ENCODE measurements at places on chromosomes 5 and 9. TPM values are rescaled to one million over a fixed set of nuclear protein-coding genes. Genes with fewer than 3 reads are reported as not detected.

DNA sequence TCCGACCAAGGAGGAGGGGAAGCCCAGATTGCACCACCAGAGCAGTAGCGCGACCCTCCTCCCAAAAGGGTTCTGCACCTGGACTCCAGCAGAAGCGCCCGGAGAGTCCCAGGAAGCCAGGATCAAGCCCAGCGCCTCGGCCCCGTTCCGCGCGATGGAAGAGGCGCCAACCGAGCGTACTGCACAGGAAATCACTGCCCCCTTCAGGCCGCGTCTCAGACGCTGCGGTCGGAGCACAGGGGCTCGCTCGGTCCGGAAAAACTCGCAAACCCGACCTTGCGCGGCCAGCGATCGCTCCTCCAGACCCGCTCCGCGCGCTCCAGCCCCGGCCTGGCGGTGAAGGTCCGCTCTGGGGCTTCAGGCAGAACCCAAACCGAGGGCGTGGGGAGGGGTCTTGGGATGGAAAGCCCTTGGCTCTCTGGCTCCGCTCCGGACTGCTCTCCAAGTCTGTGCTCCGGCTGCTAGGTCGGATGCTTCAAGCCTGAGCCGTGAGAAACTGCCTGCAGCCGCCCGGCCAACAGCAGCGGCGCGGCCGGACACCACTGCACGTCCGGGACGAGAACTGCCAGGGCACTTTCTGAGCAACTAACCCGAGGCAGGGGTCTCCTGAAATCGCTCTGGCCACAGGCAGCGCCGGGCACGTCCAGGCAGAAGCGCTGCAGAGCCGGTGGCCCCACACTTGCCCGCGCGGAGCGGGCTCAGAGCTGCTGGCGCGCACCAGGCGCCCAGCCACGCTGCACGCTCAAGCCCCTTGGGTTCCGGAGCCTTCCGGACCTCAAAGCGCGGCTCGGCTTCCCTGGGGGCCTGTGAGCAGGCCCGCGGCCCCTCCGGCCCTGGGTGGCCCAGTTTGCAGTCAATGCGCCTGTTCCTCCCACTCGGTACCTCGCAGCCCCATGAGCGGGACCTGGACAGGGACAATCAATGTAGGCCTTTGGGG, 1.3 kb downstream of the GABBR2 start:
- no peak overlapping the region for H3K4me3 ChIP-seq
- H3K27ac ChIP-seq, result no peak overlapping the region
- no peaks in the 10 kb centered on the region for H3K36me3 ChIP-seq
- H3K4me1 ChIP-seq, result peaks cover 5% of the 10 kb centered on the region
- DNase-seq, result peak; percentile 45
- peaks cover 80% of the 10 kb centered on the region for H3K27me3 ChIP-seq

GRCh38 chr5:56725711-56726411, 89.5 kb upstream of the MAP3K1 start:
- H3K4me1 ChIP-seq, result peaks cover 9% of the 10 kb centered on the region
- DNase-seq, result no peak
- no peak overlapping the region for H3K4me3 ChIP-seq
- H3K36me3 ChIP-seq, result no peaks in the 10 kb centered on the region
- H3K27me3 ChIP-seq, result peaks cover 16% of the 10 kb centered on the region

The MAMDC4 gene
- total RNA-seq, result 13.4 TPM

- H3K36me3 ChIP-seq, result no peaks in the 10 kb centered on the region
- DNase-seq, result no peak
- H3K4me1 ChIP-seq, result peaks cover 2% of the 10 kb centered on the region
- H3K27me3 ChIP-seq, result no peaks in the 10 kb centered on the region
- no peak overlapping the region for H3K4me3 ChIP-seq
- no peak overlapping the region for H3K27ac ChIP-seq
These were observed 265.5 kb downstream of the NDUFS4 start for GRCh38 chr5:53825926-53826325.

DNA sequence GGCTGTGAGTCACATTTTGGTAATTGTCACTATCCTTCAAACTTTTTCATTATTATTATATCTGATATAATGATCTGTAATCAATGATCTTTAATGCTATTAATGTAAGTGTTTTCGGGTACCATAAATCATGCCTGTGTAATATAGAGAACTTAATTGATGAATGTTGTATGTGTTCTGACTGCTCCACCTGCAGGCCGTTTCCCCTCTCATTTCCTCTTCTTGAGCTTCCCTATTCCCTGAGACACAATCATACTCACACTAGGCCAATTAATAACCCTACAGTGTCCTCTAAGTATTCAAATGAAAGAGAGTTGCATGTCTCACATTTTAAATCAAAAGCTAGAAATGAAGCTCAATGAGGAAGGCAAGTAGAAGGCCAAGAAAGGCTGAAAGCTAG, 420.9 kb upstream of the SGCD start:
- H3K27ac ChIP-seq, result no peak overlapping the region
- H3K4me1 ChIP-seq, result no peaks in the 10 kb centered on the region
- no peaks in the 10 kb centered on the region for H3K36me3 ChIP-seq
- no peak for DNase-seq
- H3K4me3 ChIP-seq, result no peak overlapping the region

The FBLL1 gene
- not detected for total RNA-seq

DNA sequence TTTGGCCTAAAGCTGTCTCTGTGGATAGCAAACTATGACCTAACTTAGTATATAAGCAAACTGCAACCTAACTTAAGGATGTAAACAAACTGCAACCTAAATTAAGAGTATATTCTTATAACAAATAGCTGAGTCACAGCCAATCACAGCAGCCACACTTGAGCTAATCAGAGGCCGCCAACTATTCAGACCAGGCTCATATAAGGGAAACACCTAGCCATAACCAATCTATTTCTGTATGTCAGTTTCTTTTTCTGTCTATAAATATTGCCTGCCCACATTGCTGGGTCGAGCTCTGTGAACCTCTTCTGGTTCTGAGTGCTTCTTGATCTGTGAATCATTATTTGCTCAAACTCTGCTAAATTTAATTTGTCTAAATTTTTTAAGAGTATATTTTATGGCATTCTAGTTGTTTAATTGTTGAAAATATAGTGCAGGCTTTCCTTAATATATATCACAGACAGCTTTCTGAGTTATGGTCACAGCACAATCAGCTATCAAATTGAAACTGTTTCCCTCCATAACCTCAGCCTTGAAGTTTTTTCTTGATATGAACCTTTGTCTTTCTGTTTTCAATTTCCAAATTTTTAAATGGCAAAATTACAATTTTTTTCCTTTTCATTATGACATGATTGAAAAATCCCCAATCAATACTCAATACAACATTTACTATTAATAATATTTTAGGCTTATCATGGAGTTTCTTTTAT, 327.1 kb upstream of the NUDT12 start:
- H3K4me1 ChIP-seq, result no peaks in the 10 kb centered on the region
- H3K36me3 ChIP-seq, result no peaks in the 10 kb centered on the region
- H3K27me3 ChIP-seq, result no peaks in the 10 kb centered on the region
- no peak overlapping the region for H3K27ac ChIP-seq
- H3K4me3 ChIP-seq, result no peak overlapping the region
- no peak for DNase-seq

DNA sequence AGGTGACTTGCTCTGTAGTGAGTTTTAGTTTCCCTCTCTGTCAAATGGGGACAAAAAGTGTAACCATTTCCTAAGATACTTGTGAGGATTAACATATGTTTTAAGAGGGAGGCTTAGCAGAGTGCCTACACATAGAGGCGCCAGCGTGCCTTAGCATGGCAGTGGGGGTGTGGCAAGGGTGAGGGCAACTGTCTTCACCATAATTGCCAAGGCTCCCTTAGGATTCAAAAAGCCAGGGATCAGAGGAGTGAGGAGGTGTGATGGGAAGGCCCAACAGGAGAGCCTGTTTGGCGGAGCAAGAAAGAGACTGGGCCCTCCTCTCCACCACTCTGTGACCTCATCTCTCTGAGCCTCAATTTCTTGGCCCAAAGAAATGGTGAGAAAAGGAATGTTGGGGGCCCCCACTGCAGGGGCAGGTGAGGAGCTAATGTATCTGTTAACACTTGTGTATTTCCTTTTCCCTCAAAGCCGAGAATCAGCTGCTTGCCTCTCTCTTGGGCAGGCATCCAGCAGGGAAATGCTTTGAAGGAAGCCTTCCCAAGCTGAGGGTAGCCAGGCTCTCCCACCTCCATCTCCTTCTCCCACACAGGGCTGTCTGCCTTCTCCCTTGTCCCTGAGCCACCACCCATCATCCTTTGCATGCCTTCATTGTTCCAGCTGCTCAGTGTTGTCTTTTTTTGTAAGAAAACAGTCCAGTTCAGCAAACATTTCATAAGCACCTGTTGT, 76.0 kb downstream of the DAB2IP start:
- H3K36me3 ChIP-seq, result no peaks in the 10 kb centered on the region
- DNase-seq, result no peak
- peaks cover 4% of the 10 kb centered on the region for H3K4me1 ChIP-seq
- peaks cover 8% of the 10 kb centered on the region for H3K27me3 ChIP-seq
- no peak overlapping the region for H3K27ac ChIP-seq
- no peak overlapping the region for H3K4me3 ChIP-seq

The MTAP gene
- total RNA-seq, result 44.9 TPM

DNA sequence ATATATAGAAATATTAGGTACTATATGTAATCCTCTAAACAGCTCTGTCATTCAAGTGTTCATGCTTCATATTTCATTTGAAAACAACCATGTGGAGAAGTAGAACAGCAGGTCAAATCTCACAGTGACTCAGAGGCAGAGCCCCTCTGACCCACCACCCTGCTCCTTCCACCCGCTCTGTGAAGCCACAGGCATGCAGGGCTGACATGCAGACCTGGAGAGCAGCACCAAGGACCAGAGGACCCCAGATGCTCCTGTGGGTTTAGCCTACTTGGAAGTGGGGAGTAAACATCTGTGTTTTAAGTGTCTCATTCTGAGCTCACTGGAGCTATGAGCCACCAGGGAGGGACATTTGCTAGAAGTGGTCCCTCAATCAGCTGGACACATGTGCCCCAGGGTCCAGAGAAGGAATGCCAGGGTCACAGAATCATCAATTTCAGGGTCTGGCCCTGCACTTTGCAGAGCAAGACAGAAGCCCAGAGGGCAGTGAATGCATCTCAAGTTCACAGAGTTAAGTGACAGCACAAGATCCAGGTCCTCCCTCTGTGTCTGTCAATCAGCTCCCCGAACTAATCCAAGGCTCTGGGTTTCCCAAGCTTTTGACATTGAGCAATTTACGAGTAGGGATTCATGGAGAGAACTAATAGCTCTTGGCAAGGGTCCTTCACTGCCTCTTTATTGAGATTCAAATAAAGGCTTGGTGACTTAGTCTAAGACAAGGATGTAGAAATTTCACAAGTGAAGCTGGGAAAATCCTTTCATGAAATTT, 441.1 kb downstream of the SEMA5A start:
- no peaks in the 10 kb centered on the region for H3K36me3 ChIP-seq
- no peak overlapping the region for H3K27ac ChIP-seq
- no peaks in the 10 kb centered on the region for H3K27me3 ChIP-seq
- no peak overlapping the region for H3K4me3 ChIP-seq
- no peaks in the 10 kb centered on the region for H3K4me1 ChIP-seq

The SPATA31D3 gene
- total RNA-seq, result not detected

GRCh38 chr5:143583409-143583808, 179.9 kb upstream of the NR3C1 start:
- no peak for DNase-seq
- H3K27me3 ChIP-seq, result no peaks in the 10 kb centered on the region
- no peak overlapping the region for H3K4me3 ChIP-seq
- peaks cover 55% of the 10 kb centered on the region for H3K4me1 ChIP-seq
- no peak overlapping the region for H3K27ac ChIP-seq
- peaks cover 14% of the 10 kb centered on the region for H3K36me3 ChIP-seq

DNA sequence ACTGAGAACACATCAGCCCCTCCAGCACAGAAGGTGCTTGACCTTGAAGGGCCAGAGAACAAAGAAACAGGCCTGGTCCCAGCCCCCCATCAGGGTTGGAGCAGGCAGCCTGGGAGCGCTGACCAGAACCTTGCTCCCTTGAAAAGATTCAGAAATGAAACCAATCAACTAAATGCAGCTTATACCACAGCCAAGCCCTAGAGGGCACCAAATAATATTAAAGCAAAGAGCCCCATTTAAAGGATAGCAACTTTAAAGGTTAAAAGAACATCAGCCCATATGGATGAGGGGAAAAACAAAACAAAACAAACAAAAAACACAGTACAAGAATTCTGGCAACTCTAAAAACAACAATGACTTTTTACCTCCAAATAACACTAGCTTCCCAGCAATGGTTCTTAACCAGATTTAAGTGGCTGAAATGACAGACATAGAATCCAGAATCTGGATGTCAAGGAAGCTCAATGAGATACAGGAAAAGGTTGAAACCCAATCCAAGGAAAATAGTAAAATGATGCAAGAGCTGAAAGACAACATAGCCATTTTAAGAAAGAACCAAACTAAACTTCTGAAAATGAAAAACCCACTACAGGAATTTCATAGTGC, 471.9 kb downstream of the MTRR start:
- no peaks in the 10 kb centered on the region for H3K4me1 ChIP-seq
- no peak for DNase-seq
- no peak overlapping the region for H3K4me3 ChIP-seq
- H3K27ac ChIP-seq, result no peak overlapping the region
- no peaks in the 10 kb centered on the region for H3K27me3 ChIP-seq
- H3K36me3 ChIP-seq, result no peaks in the 10 kb centered on the region

DNA sequence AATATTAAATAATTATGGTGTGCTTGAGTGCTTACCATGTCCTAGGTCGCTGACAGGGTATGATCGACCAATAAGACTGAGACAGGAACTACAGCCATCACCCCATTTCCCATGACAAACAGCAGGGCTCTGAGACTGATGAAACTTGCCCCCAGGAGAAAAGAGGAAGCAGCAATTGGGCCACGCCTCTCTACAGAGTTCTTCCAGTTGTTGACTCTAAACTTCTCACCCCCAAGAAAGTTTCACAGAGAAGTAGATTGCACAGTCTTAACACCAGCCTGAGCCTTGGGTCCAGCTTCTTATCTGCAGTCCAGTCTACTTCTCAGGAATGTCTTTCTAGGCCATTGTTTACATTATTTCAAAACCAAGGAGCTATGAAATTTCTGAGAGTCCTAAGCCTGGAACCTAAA, 182.2 kb upstream of the ANKRD55 start:
- peaks cover 5% of the 10 kb centered on the region for H3K36me3 ChIP-seq
- H3K4me3 ChIP-seq, result no peak overlapping the region
- no peaks in the 10 kb centered on the region for H3K4me1 ChIP-seq
- H3K27ac ChIP-seq, result no peak overlapping the region

- no peak for DNase-seq
- no peak overlapping the region for H3K27ac ChIP-seq
- H3K4me3 ChIP-seq, result no peak overlapping the region
These were observed 40.2 kb upstream of the TRIM32 start for GRCh38 chr9:116646661-116647514.

- peak overlapping the region; percentile 28 for H3K27ac ChIP-seq
- peaks cover 55% of the 10 kb centered on the region for H3K36me3 ChIP-seq
- peaks cover 4% of the 10 kb centered on the region for H3K27me3 ChIP-seq
- no peak overlapping the region for H3K4me3 ChIP-seq
- H3K4me1 ChIP-seq, result peaks cover 48% of the 10 kb centered on the region
These were observed 4.4 kb downstream of the RIMOC1 start for GRCh38 chr5:41908374-41909079.

GRCh38 chr9:36961561-36962325, 72.3 kb downstream of the PAX5 start:
- H3K4me1 ChIP-seq, result no peaks in the 10 kb centered on the region
- no peaks in the 10 kb centered on the region for H3K36me3 ChIP-seq
- no peak for DNase-seq
- peaks cover 18% of the 10 kb centered on the region for H3K27me3 ChIP-seq
- H3K4me3 ChIP-seq, result no peak overlapping the region

The RETREG1 gene
- total RNA-seq, result 18.1 TPM

Measured in activated CD8-positive, alpha-beta memory T cell treated with anti-CD3 and anti-CD28 coated beads, Interleukin-2, amount 10 ng/mL, durations not matched to agents 7 days and 5 days (primary cell).